Right atrium auricular region (tissue), 2 donors: ENCODE measurements at places on chromosomes 1 and 21. TPM values are rescaled to one million over a fixed set of nuclear protein-coding genes. Genes with fewer than 3 reads are reported as not detected.

The CELA3B gene
- not detected for total RNA-seq

DNA sequence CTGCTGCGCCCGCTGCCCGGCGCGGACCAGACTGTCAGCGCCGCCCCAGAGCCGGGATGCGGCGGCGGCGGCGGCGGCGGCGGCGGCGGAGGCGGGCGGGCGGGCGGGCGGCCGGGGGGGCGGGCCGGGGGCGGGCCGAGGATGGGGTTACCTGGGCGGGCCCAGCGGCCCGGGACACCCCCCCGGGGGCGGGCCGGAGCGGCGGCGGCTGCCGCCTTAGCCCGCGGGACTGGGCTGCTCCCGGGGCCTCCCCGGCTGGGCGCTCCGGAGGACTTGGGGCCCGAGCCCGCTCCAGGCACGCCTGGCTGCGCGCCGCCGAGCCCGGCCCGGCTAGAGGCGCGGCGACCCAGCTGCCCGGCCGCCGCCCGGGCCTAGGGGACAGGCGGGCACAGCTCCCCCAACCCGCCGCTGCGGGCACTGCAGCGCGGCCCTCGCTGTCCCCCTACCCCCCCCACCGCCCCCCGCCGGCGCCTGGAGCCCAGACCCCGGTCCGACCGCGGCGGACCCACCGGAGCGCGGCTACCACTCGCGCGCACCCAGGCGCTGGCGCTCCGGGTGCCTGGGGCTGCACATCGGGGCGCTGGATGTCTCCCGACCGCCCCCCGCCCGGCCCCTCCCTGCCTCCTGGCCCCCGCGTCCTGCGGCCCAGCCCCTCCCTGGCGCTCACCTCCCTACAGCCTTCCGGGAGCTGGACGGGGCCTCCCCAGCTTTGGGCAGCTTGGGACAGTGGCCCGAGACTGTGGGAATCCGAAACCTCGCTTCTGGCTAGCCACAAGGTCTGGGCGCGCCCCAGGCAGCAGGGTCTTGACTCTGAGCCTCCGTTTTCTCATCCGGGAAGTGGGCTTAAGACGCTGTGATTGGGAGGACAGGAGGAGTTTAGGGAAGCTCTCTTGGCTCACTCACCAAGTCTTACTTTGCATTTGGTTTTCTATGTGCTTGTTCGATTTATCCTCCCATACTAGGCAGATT lies at the start of gene WNT4:
Gene WNT4, minus strand, starts transcription at position 33 of the 969 bp plus-strand sequence. CDS start 175 bp downstream, outside the sequence.
- no peak within 1 kb of the TSS for H3K27ac ChIP-seq
- peaks cover 17% of the 10 kb centered on the region for H3K4me1 ChIP-seq
- no peaks in the 10 kb centered on the region for H3K36me3 ChIP-seq
- H3K27me3 ChIP-seq = no peaks in the 10 kb centered on the region
- DNase-seq = no peak
- peak within 1 kb of the TSS; percentile 55 for H3K4me3 ChIP-seq

- H3K4me1 ChIP-seq = no peaks in the 10 kb centered on the region
- H3K36me3 ChIP-seq = no peaks in the 10 kb centered on the region
- no peak for DNase-seq
- H3K27me3 ChIP-seq = no peaks in the 10 kb centered on the region
- H3K4me3 ChIP-seq = peak overlapping the region; percentile 83
- H3K27ac ChIP-seq = peak overlapping the region; percentile 97
Observed at GRCh38 chr1:165828103-165828668, 772 bp downstream of the UCK2 start.

GRCh38 chr1:227941509-227942020 lies 6.2 kb downstream of the WNT9A start:
- no peak for DNase-seq
- no peaks in the 10 kb centered on the region for H3K36me3 ChIP-seq
- H3K4me1 ChIP-seq = no peaks in the 10 kb centered on the region

The HSD11B1 gene
- 3.7 TPM for total RNA-seq

- no peaks in the 10 kb centered on the region for H3K27me3 ChIP-seq
- H3K4me3 ChIP-seq = no peak overlapping the region
- no peak overlapping the region for H3K27ac ChIP-seq
- H3K36me3 ChIP-seq = no peaks in the 10 kb centered on the region
- H3K4me1 ChIP-seq = no peaks in the 10 kb centered on the region
Observed at GRCh38 chr1:247482747-247483146, 24.8 kb upstream of the OR2B11 start.
